ENCODE measurements at places on chromosomes 2 and 18. TPM values are rescaled to one million over a fixed set of nuclear protein-coding genes. Genes with fewer than 3 reads are reported as not detected.

DNA sequence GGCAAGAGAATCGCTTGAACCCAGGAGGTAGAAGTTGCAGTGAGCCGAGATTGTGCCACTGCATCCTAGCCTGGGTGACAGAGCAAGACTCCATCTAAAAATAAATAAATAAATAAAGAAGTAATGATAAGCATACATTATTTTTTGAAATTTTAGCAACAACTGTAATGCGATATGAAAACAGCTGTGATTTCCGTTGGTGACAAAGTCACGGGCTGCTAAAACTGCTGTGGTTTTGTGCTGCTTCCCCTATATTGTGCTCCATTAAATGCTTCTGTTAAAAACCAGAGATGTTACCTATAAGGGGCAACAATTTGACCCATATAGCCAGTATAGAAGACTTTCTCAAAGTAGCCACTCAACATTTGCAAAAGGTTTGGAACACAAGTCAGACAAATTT lies 8.3 kb downstream of the TRIM54 start:
- H3K4me3 ChIP-seq = no peak overlapping the region
- DNase-seq = no peak

DNA sequence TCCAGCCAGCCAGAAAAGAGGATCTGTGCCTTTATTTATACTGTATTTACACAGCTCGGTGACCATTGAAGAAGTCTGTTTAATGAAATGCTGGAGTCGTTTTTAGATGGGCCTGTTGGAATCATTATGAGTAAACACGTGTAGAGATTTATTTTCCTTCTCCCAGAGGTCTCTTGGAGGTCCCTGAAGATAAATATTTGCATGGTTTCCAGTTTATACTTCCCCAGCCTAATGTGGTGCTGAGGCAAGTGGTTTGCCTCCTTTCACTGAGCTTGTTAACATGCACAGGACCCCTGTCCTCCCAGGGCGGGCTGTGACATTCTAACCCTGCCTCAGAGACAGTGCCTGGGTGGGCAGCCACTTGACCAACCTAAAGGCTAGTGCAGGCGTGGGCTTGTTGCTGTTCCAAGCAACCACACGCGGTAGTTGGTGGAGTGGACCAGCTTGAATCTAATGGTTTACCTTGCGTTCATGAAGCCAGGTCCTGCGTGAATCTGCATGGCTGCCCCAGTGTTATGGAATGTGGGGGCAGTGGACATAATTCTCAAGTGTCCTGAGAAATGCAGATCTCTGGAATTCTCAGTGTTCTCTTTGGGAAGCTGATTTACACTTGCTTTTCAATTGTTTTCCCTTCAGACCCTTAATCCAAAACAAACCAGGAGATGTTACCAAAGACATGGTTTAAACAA lies 130.2 kb upstream of the DLX2 start:
- peaks cover 3% of the 10 kb centered on the region for H3K27me3 ChIP-seq
- no peak for DNase-seq
- H3K36me3 ChIP-seq = no peaks in the 10 kb centered on the region
- peak overlapping the region; percentile 88 for H3K27ac ChIP-seq
- no peak overlapping the region for H3K4me3 ChIP-seq
- H3K4me1 ChIP-seq = peaks cover 17% of the 10 kb centered on the region

The TRIM43 gene
- not detected for total RNA-seq

The LIPG gene
- total RNA-seq = 0.16 TPM

The AFF3 gene
- 63.6 TPM for total RNA-seq

The MC2R gene
- total RNA-seq = not detected
